ENCODE measurements at places on chromosomes 5 and 9.

- DNase-seq, result no peak
Observed at GRCh38 chr5:132471944-132472343, 18.6 kb downstream of the IRF1 start.

- no peak for DNase-seq
Observed at GRCh38 chr5:140966293-140967225, at the start of gene PCDHAC2. Gene PCDHAC2, plus strand, starts transcription at chr5:140966476. Its CDS starts 291 bp downstream, at chr5:140966767.

- peak; percentile 45 for DNase-seq
Observed at GRCh38 chr5:179803651-179804554, 2.8 kb downstream of the MGAT4B start.

- DNase-seq, result no peak
Observed at GRCh38 chr9:98226957-98227356, 28.5 kb downstream of the TBC1D2 start.

DNA sequence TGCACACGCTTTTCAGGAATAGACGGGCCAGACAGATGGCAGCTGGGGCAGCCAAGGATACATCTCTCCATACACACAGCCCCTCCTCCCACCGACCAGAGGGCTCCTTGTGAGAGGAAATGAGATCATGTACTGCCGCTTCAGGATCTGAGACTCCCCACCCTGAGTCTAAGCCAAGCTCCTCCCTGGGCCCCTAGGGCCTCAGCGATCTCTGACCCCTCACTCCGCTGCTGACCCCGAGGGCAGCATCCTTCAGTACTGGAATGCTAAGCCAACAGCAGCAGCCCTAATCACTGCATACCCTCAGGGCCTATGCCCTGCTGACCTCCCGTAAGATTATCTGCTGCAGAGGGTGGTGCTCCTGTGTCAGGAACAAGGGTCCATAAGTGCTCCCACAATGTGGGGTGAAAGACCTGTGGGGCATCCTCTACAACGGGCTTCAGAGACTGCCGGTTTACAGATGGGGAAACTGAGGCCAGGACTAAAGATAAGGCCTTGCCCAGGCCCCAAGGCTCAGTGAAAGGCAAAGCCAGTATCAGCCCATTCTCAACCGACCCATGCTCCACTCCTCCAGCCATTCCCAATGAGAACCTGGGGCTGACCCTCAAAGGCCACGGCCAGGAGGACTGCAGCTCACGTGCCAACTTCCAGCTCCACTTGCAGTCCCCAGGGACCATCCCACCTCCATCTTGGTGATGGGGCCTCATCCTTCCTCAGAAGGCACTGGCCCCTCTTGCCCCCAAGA lies 37.5 kb downstream of the BICD2 start:
- DNase-seq, result no peak
